ENCODE measurements at places on chromosomes 1 and 21.

DNA sequence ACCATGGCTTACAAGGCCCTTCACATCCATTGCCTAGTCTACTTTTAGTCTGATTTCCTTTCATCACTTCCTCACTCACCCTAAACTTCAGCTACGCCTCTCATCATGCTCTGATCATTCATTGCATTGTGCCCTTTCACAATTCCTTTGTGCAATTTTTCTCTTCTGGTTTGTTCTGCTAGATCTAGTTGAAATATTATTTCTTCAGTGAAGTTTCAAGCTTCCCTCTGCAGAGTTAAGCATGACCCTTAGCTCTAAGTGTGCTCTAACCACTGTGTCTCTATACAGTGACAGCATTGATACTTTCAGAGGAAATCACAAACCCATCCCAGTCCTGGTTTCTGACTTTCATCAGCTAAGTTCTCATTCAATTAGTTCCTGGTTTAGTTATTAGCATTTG lies 166.1 kb downstream of the PLA2G4A start:
- no peak for DNase-seq

DNA sequence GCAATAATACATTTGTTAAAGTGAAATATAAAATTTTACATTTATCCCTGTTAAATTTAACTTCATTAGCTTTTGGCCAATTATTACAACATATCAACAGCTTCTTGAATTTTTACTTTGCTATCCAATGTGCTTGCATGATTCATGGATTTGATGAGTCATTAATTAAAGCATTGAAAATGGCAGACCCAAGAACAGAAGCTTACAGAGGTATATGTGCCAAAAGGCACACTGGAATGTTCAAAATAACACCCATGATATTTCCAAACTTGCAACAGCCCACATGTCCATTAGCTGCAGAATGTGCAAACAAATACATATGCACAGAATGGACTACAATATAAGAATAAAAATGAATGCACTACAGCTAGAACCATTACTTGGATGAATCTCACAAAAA lies 76.4 kb upstream of the MAN1A2 start:
- no peak for DNase-seq

DNA sequence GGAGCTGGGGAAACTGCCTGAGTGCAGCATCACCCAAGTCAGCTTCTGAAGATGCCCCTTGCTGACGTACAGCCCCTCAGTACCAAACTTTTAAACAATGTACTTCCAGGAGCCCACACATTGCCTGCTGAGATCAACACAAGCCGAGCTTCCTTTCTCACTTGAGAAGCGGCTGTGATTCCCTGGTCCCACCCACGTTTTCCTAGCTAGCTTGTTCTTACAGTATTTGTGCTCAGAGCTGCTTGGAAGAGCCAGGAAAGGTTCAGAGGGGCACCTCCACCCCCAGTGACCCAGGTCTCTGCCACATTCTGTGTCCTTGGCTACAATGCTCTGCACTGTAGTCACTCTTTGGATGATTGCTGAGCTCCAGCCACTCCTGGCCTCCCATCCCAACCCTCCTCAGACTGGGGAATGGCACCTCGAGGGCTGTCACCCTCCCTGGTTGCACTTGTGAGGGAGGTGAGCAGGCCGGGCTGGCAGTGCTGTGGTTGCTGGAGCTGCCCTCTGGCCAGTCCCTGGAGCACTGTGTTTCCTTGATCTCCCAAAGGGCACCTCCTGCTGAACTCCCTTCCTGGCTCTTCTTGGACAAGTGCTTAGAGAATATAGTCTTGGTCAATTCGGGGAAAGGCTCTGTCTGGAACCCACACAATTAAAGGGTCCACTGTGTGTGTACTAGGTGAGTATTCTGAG lies 355.1 kb downstream of the AJAP1 start:
- DNase-seq, result no peak

GRCh38 chr1:89125913-89126580 lies at the start of gene GBP2:
TSS of gene GBP2 (minus strand) at chr1:89126114. CDS start at chr1:89121966, 4,148 bp downstream.
- peak; percentile 35 for DNase-seq

- DNase-seq, result no peak
Measured at GRCh38 chr1:210198840-210199239, 33.8 kb upstream of the SERTAD4 start.

DNA sequence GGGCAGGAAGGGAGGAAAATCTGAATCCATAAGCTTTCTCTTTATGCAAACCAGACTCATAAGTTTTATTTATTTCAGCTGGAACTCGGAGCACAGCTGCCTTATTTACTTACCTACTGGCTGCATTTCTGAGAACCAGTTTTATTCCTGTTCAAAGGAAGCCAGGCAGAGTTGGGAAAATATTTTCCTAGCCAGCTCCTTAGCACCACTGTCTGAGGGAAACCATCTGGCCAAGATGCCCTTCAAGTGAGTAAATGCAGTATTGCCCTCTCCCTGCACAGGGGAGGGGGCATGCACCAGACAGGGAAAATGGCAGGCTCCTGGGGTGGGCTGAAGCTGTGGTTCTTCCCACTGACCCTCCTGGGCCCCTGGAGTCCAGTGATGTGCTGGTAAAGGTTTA lies 28.9 kb upstream of the FMOD start:
- DNase-seq, result no peak

GRCh38 chr1:89724369-89725010 lies 91.6 kb downstream of the LRRC8C start:
- no peak for DNase-seq

- DNase-seq, result no peak
Measured at GRCh38 chr1:45493116-45493697, 2.2 kb upstream of the TESK2 start.

GRCh38 chr1:93177991-93178390 lies 2.2 kb downstream of the TMED5 start:
- DNase-seq, result no peak

- DNase-seq, result no peak
Measured at GRCh38 chr1:94725566-94725965, 94.6 kb upstream of the SLC44A3 start.

DNA sequence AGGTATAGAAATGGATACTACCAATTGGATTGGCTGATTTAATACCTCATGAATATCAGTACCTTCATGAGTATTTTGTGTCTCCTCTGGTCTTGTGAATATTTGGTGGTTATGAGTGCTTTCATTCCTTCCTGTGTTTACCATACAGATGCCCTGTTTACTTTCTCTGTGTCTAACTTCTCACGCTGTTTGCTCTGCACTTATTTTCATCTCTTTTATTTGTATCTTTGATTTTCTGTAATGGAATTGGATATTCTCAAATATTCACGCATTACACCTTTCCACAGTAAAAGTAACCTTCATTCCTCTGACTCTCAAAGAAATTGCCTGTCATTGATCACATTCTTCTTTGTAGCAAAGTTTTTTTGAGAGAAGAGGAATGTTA lies 16.8 kb downstream of the CNST start:
- no peak for DNase-seq

- no peak for DNase-seq
Measured at GRCh38 chr1:55400508-55400907, 185.3 kb upstream of the USP24 start.

- DNase-seq, result no peak
Measured at GRCh38 chr21:46663754-46664153, 28.3 kb downstream of the PRMT2 start.

DNA sequence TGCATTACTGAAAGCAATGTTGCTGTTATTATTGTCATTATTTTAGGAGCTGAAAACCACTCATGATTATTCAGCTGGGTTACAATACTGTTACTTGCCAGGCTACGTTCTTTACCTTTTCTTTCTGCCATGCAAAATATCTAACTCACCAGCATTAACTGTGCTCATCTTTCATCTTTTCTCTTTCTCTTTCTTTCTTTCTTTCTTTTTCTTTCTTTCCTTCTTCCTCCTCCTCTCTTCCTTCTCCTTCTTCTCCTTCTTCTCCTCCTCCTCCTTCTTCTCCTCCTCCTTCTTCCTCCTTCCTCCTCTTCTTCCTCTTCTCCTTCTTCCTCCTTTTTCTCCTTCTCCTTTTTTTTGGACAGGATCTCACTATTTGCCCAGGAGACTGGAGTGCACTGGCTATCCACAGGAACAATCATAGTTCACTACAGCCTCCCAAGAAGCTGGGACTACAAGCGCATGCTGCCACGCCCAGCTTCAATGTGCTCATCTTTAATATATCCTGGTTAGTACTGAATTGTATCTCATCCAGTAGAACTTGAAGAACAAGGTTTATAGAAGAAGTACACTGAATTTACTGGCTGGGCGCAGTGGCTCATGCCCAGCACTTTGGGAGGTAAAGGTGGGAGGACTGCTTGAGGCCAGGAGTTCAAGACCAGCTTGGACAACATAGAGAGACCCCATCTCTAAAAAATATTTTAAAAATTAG lies 6.9 kb upstream of the ZMYM4 start:
- no peak for DNase-seq

DNA sequence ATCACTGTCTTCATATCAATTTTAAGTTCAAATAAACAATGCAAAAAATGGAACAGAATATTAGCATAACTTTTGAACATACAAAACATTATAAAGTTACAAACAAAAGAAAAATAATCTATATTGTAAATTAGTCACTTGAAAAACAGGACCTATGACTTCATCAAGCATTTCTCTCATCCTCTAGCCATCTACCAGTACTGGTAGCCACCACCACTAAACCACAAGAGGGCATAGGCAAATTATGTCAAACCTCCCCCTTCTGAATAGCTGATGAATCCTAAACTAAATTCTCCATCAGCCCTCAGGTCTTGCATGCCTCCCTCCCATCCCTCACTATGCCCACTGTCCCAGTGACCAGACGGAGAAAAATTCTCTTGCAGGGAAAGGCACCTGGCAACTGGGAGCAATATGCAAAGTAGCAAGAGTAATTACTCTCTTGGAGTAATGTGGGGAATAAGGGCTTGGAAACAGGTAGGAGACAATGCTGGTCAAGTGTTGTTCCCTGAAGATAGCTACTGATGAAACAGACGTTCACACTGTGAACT lies 37.1 kb downstream of the SSX2IP start:
- no peak for DNase-seq

DNA sequence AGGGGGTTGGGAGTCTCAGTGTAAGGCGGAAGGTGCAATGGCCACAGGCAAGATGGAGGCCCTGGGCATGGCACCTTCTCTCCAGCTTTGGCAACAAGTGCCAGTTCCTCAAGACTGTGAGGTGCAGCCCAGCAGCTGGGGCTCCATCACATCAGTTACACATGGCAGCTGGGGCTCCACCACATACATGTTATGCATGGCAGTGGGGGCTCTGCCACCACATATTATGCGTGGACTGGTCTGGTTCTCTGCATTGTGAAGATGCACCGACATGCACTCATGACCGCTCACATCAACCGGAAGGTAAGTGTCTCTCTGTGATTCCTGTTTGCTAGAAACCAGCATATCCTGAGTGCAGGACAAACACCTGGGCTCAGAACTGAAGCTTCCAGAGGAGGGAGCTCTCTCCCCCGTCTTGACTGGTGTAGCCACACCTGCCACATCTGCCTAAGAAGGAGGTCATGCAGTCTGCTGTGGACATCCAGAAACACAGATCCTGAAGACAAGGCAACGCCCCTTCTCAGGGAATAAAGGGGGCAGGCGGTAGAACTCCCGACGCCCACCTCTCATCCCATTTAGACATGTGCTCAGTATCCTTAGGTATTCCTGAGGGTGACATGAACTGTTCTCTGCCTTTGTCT lies 104.1 kb upstream of the TMPRSS2 start:
- no peak for DNase-seq

DNA sequence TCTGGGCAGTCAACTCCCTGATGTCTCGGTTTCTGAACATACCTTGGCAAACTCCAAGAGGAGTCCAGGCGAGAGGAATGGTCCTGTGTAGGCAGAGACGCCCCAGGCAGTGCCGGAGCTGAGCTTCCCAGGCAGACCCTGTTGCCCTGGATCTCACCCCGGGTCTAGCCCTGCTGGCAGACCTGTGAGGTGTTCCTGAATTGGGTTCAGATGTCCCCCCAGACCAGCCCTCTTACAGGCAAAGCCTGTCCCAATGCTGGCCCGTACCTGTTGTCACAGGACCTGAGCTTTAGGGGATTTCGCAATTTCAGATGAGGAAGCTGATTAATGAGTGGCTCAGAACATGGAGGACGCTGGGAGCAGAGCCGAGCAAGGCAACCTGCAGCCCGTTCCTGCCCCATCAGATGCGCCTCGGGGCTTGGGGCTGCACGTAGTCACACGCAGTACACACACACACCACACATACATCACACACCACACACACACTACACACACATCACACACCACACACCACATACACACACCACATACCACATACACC lies 38.5 kb upstream of the PDE9A start:
- no peak for DNase-seq

DNA sequence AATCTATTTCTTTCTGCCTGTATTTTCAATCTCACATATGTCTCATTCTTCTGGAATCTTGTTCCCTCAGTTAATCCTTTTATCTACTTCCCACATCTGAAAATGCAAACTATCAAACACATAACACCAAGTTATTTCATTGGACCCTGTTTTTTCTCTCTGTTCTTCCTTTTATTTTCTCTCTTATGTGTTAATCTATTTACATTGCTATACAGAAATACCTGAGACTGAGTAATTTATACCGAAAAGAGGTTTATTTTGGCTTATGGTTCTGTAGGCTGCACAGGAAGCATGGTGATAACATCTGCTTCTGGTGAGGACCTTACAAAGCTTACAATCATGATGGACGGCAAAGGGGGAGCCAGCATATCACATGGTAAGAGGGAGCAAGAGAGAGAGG lies 247.6 kb downstream of the TGFB2 start:
- DNase-seq, result no peak
